ENCODE measurements at places on chromosomes 1 and 21.

- peak; percentile 47 for DNase-seq
These were observed 16.9 kb downstream of the MTARC1 start for GRCh38 chr1:220803401-220804201.

GRCh38 chr1:153292740-153293479 lies 19.8 kb downstream of the PGLYRP3 start:
- peak; percentile 66 for DNase-seq

DNA sequence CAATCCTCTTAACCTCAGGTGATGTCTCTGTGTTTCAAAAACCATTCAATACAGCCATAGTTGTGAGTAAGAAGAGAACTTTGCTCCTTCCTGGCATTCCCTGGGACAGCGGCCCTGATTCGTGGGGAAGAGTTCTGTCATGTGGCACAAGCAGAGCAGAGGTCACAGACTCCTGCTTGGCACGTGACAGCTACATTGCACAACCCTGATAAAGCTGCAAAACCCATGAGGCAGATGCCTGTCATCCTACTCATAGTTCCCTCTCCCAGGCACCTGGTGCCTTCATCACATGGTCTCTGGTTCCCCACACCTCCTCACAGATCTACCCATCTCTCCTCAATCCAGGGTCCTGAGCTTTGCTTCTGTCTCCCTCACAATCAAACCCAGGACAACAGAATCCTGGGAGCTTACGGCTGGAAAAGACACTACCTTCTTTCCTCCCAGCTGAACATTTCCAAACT lies 70.8 kb downstream of the PLPP3 start:
- DNase-seq = peak; percentile 56

GRCh38 chr1:3530926-3531818 lies 76.7 kb downstream of the ARHGEF16 start:
- DNase-seq = peak; percentile 55

DNA sequence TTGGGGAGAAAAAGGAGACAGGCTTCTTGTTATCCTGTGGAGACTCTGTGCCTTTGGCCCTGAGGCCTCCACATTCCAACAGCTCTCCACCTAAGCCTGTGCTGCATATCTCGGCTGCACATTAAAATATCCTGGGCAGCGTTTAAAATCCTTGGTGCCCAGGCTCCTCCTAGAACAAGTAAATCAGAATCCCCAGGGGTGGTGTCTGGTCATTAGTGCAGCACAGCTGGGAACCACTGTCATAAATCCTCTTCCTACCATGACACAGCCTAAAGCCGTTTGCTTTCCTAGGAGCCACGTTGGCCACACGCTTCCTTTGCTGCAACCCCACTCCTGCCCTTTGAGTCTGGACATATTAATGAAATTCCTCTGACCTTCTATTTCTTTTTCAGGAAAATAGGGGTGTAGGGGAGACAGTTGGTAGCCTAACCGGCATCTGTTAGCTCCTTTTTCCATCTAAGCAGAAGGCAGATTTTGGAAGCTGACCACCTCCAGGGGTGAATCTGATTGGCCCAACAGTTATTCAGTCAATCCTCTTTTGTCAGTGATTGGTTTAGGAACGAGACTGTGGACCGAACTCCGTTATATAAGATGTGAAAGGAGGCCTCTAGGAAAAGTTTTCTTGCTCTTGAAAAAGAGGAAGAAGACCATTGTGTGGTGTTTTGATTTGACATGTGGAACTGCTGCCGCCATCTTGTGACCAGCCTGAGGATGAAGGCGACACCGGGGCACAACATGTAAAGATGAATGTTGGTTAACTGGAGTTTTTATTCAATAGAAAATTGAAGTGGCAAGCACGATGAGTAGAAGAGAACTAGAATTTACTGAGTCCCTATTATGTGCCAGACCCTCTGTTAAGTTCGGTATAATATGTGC lies 41.9 kb downstream of the JUN start:
- no peak for DNase-seq

DNA sequence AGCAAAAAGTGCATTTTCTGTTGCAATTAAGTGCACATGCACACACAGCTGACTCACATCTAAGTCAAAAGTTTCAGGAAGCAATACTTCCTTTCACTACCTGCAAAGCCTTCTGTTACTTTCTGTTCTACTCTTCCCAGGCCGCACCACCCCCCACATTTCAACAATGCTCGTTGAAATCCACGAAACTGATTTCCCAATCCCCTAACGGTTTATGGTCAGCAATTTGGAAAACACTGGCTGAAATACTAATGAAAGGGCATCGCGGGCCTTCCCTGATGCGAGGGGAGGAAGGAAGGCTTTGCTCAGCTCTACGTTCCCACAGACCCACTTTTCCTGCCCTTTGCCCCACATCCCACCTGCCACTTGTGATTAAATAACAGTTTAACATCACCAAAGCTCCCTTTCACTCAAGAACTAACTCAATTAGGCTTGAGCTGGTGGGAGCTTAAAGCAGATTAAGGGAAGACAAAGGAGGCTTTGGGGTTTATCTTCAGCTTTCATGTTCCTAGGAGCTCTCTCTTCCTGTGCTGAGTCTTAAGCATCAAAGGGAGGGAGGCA lies 243.2 kb upstream of the RAB4A start:
- peak; percentile 72 for DNase-seq

GRCh38 chr1:114209971-114210370 lies 56.3 kb upstream of the SYT6 start:
- no peak for DNase-seq

DNA sequence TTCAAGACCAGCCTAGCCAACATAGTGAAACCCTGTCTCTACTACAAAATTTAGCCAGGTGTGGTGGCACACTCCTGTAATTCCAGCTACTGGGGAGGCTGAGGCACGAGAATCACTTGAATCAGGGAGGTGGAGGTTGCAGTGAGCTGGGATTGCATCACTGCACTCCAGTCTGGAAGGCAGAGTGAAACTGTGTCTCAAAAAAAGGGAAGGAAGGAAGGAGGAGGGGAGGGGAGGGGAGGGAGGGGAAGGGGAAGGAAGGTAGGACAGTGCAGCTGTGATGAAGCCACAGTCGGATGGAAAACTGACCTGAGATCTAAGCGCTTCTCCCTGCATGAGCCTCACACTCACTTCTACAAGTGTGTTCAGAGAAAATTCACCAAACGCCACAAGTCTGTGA lies 22.0 kb upstream of the FHAD1 start:
- no peak for DNase-seq

GRCh38 chr21:37405629-37406028 lies 39.1 kb downstream of the DYRK1A start:
- DNase-seq = no peak

DNA sequence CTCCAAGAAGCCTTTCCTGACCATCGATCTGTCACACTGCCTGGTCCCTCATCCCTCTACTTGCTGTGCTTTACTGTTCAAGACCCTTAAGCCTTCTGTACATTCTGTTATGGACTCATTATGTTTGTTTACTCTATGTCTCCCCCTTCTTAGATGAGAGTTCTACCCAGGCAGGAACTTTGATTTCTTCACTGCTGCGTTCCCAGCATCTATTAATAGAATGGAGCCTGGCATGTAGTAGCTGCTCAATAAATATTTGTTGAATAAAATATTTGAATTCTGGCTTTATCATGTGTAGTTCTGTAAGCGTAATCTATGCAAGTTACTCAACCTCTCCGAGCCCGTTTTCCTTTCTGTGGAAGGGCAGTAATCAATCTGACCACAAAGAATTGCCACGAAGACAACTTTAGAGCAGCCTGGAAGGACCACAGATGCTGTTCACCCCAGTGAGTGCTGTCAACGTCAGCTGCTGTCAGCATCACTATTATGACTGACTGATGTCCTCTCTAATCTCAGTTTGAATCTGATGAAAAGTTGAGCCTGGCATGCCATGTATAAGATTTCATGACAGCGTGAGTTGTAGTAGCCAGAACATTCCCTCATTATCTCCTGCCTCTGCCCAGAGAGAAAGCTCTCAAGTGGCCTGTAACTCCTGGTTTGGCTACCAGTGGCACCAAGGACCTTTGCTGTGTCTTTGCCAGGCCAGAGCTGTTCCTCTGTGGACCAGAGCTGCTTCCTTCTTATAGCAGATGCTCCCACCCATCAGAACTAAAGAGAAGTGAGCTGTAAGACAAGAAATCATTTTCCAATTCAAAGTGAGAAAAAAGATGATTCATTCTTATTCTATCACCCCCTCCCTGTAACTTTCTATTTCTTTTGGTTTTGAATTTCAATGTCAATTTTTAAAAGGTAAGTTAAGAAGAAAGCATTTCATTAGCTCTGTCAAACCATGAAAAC lies 94.5 kb downstream of the PRDM2 start:
- no peak for DNase-seq

DNA sequence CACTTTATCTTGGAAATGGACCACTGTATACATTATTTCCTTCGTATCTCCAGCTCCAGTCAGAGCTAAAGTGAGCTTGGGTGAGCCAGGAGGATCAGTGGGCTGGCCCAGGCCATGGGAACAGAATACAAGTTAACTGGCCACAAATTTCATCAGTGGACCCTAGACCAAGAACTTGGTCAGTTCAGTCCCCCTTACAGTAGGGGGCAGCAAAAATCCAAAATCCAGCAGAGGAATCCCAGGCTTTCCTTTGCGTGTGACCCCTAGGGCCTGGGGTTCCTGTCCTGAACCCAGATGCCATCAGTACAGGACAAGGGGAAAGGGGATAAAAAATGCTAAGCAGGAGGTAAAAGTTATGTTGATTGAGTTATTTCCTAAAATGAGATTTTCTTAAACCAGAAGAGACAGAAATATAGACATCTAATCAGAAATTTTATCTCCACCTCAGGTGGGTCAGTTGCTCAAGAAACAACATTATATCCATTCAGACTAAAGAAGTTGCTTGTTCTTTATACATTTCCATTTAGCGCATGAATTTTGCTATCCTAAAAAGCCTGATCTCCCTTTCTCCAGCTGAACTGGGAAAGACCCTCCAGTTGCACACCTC lies 24.1 kb upstream of the LCE5A start:
- peak; percentile 23 for DNase-seq

DNA sequence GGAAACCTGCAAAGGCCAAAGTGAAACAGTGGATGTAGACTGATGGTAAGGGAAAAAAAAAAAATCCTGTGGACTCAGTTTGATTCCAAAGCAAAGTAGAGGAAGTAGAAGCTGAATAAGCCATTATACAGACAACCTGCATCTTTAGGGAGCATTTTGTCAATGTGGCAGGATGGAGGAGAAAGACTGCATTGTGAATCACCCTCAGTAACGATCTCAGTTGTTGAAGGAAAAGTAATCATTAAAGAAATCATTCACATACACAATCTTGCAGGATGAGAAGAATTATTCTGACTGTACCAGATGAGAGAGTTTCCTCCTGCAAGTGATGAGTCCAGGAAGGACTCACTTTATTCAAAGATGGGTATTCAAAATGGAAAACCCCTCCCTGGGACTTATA lies 45.1 kb upstream of the TRIM67 start:
- no peak for DNase-seq

DNA sequence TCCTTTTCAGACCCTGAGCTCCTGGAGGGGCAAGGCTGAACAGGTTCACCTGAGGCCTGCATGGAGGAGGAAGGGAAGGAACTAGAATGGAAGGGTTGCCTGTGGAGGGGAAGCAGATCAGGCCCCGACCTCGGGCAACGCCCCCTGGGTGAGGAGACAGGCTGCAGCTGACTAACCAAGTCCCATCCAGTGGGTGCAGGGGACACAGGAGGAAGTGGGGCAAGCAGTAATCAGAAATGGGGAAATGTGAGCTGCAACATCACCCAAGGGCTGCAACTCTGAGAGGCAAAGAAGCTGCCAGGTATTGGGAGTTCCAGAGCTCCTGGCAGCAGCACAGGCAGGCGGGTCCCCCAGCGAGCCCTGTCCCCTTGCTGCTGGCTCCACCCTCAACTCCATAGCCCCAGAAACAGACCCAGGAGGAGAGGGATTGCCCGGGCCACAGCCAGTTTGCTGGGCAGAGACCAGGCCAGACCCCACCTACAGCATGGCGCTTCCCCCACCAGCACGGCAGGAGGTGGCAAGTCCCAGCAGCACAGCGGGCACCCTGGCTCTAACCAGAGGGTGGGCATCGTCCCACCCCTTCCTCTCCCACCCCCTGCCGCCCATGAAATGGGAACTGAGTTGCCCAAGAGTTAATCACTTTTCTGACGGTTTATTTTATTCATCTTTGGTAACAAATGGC lies 38.5 kb downstream of the MRPL37 start:
- DNase-seq = peak; percentile 87

- DNase-seq = no peak
These were observed 19.0 kb upstream of the C1orf174 start for GRCh38 chr1:3918966-3919611.

GRCh38 chr1:236535662-236536161 lies 11.9 kb downstream of the LGALS8 start:
- no peak for DNase-seq

DNA sequence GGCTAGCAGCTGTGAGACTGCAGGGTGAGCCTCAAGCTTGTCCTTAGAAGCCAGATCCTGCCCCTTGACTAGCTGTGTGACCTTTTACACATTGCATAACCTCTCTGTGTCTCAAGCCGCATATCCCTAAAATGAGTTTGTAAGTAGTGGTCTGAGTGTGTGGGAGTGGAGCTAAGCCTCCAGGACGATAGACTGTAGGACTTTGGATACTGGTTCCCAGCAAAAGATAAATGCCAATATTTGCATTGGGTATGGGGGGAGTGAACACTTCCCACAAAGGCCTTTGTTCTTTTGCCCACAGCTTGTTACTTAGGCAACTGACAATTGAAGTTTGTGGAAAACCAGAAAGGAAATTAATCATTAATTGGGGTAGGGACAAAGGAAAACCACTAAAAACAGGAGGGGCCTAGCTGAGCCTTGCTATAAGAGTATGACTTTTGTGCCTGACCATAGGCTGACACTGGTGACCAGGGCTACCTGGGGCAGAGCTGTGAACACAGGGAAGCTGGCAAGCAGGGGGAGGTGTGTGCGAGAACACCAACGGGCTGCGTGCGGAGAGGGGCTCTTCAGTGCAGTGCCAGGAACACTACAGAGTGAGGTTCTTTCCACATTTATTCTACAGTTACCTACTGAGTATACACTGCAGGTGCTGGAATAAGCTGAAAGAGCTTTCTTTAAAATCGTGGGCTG lies 102.4 kb upstream of the ETV3 start:
- DNase-seq = no peak

- DNase-seq = no peak
These were observed 12.7 kb downstream of the CSF1 start for GRCh38 chr1:109923131-109923945.

GRCh38 chr1:89429062-89429461 lies 65.2 kb downstream of the GBP6 start:
- no peak for DNase-seq

GRCh38 chr1:183941001-183941400 lies 96.5 kb downstream of the COLGALT2 start:
- DNase-seq = no peak

DNA sequence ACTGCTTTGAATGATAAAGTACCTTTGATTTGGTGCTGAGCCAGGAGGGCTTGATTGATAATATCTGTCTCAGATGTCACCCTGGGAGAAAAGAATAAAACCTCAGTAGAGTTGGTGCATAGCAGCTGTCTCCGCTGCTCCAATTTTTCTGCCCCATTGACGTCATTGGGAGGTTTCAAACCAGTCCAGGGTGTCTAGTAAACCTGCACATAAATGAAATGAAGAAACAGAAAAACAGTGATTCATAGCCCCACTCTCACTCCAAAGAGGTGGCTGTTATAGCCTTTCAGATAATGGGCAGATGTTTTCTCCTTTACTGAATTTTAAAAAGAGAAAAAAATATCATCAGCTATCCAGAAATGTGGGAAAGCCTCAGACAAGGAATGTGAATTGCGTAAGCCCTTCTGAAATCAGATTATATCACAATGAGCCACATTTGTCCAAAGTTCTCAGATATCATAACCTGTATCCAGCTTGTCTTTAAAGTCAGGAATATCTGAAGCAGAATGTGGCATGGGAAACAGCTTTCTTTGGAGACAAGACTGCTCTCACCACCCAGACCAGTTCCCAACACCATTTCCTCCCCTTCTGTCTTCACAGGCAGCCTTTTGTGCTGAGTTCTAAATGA lies 351.3 kb upstream of the SGIP1 start:
- no peak for DNase-seq

- peak; percentile 31 for DNase-seq
These were observed 54.3 kb downstream of the ZNF697 start for GRCh38 chr1:119593805-119594204.

Measured in suppressor macrophage treated with lipopolysaccharide for 1 hour (primary cell).